ENCODE measurements at places on chromosomes 1 and 21.
A peak's percentile ranks its signal among the peaks of the same experiment; 100 is the strongest.

- DNase-seq: no peak
Observed at GRCh38 chr1:192227330-192227729, 69.1 kb downstream of the RGS18 start.

DNA sequence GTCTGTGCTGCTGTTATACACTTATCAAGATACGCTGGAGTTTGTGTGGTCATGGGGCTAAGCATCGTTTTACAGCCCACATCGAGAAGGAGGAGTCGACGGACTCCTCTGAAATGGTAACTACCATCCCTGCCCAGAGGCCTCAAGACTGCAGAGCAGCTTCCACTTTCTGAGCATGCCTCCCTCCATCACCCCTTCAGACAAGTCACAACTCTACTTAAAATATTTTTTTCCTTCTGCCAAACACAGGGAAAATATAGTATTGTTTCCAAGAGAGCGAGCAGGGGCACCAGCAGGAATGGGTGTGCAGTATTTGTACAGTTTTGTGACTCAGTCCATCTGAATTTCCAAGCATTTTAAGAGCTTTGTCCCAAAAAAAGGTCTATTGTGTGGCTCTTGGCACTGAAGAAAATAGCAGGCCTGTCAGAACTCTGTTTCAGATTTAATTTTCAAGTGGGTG lies 14.1 kb downstream of the EVA1C start:
- DNase-seq: no peak

- DNase-seq: no peak
Observed at GRCh38 chr1:173798078-173798477, 26.4 kb upstream of the DARS2 start.

GRCh38 chr1:191963286-191963685 lies 195.0 kb upstream of the RGS18 start:
- peak; percentile 69 for DNase-seq

DNA sequence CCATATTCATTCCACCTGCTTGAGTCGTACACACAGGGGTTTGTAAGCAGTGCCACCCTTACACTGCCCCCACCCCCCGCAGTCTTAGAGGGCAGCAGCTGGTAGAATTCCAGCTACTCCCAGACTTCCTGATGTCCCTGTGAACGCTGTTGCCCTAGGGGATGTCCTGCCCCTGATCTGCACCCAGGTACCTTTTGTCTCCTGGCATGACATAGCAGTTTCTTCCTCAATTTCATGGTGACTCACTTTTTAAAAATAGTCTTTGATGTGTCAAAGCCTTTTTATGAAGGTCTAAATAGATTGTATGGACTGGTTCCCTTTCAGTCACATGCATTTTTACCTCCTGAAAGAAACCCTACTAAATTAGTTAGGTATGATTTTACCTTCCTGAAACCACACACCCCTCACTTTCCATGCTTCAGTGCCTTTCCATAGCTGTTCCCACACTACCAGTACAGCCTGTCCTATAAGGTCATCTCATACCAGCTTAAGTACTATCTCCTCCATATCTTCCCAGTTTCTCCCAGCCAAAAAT lies 76.4 kb downstream of the ST3GAL3 start:
- peak; percentile 45 for DNase-seq

Measured in iris pigment epithelial cell (primary cell).